ENCODE measurements at places on chromosomes 7 and 10. TPM values are rescaled to one million over a fixed set of nuclear protein-coding genes. Genes with fewer than 3 reads are reported as not detected.

ZC3HAV1L gene
- 20.3 TPM for polyA plus RNA-seq

SNCG gene
- polyA plus RNA-seq, result 39.2 TPM

GRCh38 chr10:91761721-91762120, 36.5 kb upstream of the TNKS2 start:
- no peak for DNase-seq

GRCh38 chr7:82162289-82162688, 281.3 kb downstream of the CACNA2D1 start:
- DNase-seq, result no peak

SPDYE5 gene
- 4.8 TPM for polyA plus RNA-seq

PTF1A gene
- not detected for polyA plus RNA-seq

- no peak for DNase-seq
Observed at GRCh38 chr7:22909917-22910316, 87.3 kb upstream of the TOMM7 start.

- no peak for DNase-seq
Observed at GRCh38 chr7:140990193-140990962, 24.4 kb downstream of the MRPS33 start.

DNA sequence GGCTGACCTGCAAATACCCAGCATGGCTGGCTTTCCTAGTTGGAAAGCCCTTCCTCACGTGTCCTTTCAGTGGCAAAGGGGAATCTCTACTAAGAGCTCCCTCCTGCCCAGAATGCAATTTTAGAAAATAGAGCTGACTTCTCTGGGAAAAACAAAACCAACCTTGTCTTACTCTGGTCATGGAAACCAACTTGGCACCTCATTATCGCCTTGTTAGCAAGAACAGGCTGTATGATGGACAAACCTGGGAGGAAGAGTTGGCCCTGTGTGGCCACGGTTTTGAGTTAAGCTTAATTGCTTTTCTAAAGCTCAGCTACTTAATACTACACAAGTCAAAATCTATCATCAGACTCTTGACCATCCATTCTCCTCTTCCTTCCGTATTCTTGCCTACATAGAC, 94.1 kb upstream of the PDCD4 start:
- no peak for DNase-seq

DNA sequence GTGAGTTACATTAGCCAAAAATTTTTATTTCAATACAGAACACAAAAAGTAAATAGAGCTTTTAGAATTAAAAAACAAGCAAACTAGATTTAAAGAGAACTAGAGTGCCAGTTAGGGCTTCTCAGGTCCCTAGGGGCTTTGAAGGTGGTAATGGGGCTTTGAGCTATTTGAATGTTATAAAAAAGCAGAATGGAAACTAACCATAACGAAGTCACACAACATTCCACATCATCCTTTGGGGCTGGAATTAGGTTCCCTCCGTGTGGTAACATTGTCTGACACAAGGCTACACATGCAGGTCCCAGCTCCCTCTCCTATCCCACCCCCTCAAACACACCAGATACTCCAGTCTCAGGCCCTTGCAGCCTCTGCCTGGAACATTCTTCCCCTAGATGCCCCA, 15.3 kb downstream of the JAZF1 start:
- DNase-seq, result no peak

ASAH2 gene
- 2.8 TPM for polyA plus RNA-seq

DNA sequence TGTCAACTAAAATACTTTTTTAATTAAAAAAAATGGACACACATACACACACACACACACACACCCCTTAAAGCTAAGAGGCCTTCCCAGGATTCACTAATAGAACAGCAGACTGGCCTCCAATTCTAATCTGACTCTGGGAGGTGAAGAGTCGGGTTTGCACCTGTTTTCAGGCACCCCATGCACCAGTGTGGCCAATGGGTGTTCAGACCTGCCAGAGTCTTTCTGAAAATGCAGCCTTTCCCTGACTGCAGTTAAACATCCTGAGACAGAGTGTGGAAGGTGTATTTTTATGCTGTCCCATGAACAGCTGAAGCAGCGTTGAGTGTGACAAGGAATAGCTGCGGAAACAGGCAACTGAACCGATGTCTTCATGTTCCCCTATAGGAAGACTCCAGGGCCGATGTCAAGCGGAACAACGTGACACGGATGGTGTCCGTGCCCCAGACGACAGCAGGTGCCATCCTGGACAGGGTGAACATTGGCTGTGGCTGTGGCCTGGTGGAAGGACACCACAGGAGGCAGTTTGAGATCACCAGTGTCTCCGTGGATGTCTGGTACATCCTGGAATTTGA, 74.6 kb upstream of the LYZL2 start:
- no peak for DNase-seq

DNA sequence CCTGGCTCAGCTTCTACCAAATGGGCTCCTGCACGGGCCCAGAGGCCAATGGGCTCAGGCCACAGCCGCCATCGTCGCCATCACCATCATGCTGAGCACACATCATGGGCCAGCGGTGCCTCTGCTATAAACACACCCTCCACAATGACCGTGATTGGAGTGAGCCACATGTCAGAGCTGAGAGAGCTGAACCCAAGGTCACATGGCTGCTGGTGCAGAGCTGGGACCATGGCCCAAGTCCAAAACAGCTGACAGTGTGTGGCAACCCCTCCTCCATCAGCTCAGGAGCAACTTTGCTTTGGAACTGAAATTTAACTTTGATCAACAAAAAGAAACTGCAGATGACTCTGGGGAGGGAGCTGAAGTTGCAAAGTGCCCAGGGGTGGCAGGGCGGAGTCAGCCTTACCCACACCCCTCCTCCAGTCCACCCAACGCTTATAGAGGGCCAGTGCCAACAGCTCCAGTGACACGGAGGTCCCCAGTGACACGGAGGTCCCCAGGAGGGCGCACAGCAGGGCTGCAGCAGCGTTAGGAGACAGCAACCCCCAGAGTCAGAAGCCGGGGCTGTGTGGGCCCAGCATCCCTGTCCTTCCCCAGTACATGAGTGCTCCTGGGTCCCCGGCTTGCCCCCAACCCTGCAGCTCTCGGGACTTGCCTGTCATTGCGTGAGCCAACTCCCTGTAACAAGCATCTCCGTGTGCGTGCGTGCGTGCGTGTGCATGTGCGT, 249.6 kb downstream of the ELFN1 start:
- no peak for DNase-seq

- no peak for DNase-seq
Observed at GRCh38 chr7:44431091-44431608, 59.3 kb downstream of the NUDCD3 start.

DNA sequence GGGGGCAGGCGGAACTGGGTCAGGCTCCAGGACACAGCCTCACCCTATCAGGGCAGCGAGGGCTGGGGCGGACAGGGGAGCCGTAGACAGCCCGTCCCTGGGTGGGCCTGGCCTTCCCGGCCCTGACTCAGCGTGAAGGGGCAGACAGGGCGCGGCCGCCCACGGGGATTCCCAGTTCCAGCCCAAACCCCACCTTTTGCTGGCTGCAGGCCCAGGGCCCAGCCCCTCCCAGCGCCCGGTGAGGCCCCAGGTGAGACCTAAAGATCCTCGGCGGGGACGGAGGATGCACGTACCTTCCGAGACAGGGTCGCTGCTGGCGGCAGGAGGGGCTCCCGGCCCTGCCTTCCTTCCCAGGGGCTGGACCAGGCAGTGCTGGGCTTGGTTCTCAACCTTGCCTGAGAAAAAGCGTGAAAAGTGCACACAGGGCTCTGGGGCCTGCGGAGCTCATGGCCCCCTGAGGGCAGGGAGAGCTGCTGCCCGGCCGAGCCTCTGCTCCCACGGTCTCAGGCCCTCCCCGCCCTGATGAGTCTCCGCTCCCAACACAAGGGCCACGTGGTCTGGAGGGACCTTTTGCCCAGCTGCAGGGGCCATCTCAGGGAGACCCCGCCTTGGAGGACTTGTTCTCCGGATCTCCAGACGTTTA, 43.9 kb upstream of the DNAJB6 start:
- DNase-seq, result no peak

HECTD2 gene
- 26.3 TPM for polyA plus RNA-seq

- DNase-seq, result no peak
Observed at GRCh38 chr7:46619723-46620310, 698.7 kb upstream of the IGFBP3 start.

GRCh38 chr7:25901658-25902057, 250.3 kb upstream of the NFE2L3 start:
- no peak for DNase-seq

GRCh38 chr7:157574120-157574825, 237.5 kb downstream of the DNAJB6 start:
- DNase-seq, result no peak

IFIT5 gene
- 12.1 TPM for polyA plus RNA-seq

DNA sequence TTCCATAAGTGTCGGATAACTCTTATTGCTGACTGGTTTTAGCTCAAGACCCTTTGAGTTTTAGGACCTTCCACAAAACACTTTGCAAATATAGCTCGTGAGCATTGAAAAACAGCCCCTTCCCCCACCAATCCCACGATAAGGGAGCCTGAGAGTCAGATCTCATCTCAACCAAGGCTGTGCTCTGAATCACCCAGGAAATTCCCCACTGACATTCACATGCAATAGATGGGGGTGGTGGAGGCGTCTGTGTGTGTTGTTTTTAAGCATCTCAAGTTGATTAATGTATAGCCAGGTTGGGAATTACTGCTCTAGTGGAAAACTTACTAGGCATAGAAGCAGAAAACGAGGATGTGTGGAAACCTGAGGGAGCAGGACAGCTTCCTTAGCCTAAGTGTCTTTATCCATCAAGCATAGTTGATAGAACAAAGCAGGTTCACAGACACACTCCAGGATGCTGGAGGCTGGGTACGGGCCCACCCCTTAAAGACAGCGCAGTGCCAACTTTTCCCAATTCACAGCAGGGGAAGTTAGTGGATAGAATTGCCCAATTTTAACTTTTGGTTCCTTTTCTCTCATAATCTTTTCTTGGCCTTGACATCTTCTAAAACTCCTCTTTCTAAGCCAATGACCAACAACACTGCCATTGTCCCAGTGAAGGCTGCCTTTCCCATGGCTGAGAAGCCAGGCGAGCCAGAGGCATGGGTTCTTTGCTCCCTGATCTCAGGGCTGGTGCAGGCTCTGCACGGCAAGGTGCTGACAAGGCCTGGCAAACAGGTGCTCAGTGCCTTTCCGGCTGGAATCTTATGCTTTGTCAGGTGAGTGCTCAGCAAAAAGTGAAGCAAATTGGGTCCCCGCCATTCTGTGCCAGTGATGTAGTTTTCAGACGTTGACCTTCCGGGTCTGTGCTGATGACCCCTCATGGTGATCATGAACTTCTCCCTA, 98.5 kb upstream of the INSIG1 start:
- DNase-seq, result no peak

- DNase-seq, result no peak
Observed at GRCh38 chr7:132771301-132771730, 195.0 kb upstream of the PLXNA4 start.

- DNase-seq, result no peak
Observed at GRCh38 chr7:859359-860030, 16.9 kb upstream of the GET4 start.

GRCh38 chr10:125172694-125173093, 12.3 kb upstream of the CTBP2 start:
- DNase-seq, result no peak
